Amniotic epithelial cell (primary cell): ENCODE measurements at places on chromosomes 16 and 17.

GRCh38 chr17:70251706-70252105 is 82.4 kb downstream of the KCNJ2 start:
- peak; percentile 49 for DNase-seq

GRCh38 chr17:15265131-15265530 is at the start of gene PMP22:
TSS of gene PMP22 (minus strand) at chr17:15265326. CDS start at chr17:15260727, 4,599 bp downstream.
- DNase-seq = no peak

- DNase-seq = no peak
Measured at GRCh38 chr16:2468725-2469398, 2.2 kb upstream of the NTN3 start.

DNA sequence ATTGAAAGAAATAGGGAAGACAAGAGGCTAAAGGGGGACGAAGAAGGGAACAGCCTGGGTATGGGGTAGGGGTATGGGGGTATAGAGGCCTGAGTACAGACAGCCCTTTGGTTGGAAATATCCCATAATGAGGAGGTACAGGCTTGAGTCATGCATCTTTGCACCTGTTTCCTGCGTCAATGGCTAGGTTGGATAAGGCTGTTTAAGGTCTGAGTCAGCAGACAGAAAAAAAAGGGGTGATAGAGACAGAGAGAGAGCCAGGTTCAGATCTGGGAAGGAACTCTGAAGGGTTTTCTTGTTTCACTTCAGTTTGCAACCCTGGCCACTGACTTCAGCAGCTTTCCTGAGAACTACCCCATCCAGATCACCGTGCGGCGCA is 8.5 kb downstream of the FNDC8 start:
- DNase-seq = no peak
